ENCODE measurements at places on chromosomes 11 and 22.

- DNase-seq, result peak; percentile 16
Measured at GRCh38 chr22:37848587-37849088, 581 bp upstream of the EIF3L start.

DNA sequence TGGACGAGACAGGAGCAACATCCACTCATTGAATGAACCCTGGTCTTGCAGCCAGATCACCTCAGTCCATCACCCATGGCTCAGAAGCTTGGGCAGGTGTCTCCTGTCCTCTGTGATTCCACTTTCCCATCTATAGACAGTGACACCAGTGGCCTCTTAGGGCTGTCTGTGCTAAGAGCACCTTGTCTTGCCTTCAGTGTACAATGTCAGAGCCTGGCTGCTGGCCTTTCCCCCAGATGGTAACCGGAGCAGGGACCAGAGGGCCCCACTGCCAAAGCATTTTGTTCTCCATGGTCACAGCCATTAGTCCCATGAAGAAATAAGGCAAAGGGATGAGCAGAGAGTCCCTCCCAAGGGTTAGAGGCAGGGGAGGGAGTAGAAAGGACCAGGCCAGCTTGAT lies 35.4 kb downstream of the PKNOX2 start:
- DNase-seq, result no peak

DNA sequence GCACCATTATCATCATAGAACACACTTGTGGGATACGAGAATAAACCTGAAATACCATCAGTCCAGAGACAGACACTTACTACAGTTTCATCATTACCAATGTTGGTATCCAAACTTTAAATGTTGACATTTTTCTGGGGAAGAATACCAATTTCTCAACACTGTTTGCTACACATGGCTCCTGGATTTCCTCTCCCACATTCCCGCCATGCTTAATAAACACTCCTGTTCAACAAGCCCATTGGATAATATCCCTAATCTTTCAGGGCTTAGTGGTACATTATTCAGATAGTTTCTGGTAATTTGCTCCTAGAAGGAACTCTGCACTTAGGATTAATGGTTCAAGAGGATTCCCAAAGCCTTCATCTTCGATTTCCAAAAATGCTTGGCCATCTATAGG lies 48.2 kb downstream of the CSF2RB start:
- no peak for DNase-seq

- no peak for DNase-seq
Measured at GRCh38 chr11:68461575-68461917, 994 bp downstream of the PPP6R3 start.

DNA sequence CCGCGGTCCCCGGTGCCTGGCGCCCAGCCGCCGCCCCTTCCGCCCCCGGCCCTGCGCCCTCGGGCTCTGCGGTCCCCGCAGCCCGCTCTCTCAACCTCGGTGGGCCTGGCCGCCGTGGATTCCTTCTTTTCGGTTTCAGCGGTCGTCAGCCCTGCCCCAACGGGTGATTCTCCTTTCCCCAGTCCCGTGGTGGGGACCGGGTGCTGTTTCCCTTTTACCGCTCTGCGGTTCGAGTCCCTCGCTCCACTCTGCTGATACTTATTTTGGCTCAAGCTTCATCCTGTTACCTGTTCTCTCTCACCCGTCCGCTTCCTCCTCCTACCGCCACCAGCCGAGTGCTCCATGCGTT lies 494 bp downstream of the ZDHHC5 start:
- DNase-seq, result peak; percentile 47

- DNase-seq, result no peak
Measured at GRCh38 chr11:64925536-64926436, 1.3 kb downstream of the PPP2R5B start.

DNA sequence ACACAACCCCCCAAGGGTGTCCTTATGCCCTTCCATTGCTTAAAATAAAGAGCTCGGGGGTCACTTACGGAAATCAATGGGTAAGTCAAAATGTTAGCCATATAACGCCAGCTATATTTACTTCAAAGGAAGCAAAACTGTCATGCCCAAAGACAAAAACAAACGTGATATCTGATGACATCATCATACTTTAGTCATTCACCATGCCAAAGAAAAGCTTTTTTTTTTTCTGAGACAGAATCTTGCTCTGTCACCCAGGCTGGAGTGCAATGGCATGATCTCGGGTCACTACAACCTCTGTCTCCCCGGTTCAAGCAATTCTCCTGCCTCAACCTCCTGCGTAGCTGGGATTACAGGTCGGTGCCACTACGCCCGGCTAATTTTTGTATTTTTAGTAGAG lies 47.7 kb upstream of the SC5D start:
- no peak for DNase-seq

- no peak for DNase-seq
Measured at GRCh38 chr22:49943405-49943765, 17.2 kb upstream of the PIM3 start.

DNA sequence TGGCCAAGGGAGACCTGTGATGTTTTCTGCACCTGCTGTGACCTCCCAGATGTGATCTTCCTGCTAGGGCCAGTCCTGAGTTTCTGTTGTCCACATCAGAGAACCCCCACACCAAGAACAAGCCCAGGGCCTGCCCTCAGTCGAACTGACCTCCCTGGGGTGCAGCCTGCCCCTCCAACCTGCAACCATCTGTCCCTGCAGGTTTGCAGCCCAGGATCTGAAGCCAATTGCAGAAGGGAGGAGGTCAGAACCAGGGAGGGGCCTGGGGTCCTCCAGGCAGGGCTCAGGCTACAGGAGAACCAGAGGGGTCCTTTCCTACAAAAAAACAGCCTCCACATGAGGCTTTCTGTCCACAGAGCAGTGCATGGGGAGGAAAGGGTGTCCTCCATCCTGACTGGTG lies 807 bp downstream of the TRIM3 start:
- no peak for DNase-seq

GRCh38 chr22:34526681-34527080 lies 539.3 kb upstream of the ISX start:
- DNase-seq, result no peak

- DNase-seq, result no peak
Measured at GRCh38 chr11:19661827-19662226, 50.8 kb upstream of the NAV2 start.

DNA sequence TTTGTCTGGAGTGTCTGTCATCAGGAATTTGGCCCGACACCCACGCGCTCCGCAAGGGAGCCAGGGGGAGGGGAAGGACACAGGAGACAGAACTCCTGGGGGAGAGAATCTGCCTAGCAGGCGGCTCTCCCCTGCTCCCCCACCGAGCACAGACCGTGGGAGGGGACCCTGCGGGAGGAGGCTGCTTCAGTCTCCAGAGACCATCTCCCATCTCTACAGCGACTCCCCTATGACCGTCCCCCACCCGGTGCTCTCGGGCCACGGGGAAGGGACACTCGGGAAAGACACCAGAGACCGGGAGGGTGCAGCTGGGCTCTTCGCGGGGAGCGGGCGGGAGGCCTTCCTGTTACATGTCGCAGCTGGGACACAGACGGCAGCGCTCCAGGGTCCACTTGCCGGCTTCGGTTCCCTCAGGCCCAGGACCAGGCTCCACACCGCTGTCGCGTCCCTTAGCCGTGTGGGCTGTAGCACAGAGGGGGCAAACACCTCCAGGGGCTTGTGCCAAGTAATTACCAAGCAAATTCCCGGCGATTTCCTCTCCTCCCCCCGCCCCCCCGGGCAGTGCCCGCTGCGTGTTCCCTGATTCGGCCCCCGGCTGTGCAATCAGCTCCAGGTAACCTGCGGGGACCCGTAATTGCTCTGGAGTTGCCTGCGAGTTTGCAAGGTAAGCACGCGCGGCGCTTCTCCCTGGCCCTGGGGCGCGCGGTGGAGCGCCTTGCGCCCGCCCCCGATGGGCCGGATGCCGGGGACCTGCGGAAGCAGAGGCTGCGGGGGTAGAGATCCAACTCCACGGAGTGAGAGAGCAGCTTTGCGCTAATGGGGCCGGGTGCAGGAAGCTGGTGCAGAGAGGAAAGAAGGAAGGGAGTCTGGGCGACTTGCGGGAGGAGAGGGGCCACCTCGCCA lies 155.1 kb upstream of the CADM1 start:
- no peak for DNase-seq

GRCh38 chr22:39990686-39991085 lies 4.1 kb upstream of the FAM83F start:
- no peak for DNase-seq

DNA sequence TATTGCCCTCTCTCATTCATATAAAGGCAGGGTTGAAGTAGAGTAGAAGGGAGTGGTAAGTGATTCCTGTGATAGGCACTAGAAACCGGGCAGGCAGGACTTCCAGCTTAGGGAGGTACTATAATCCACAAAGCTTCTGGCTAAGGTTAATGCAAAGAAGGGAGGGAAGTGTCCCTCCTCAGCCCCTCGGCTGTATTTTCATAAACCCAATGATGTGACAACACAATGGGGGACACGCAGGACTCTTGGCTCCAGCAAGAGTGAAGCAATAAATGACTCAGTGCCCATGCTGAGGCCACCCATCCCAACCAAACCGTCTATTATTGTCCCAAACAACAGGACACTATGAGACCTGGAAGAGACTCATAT lies 90.7 kb downstream of the ETS1 start:
- DNase-seq, result no peak

GRCh38 chr11:1127664-1128162 lies 30.0 kb upstream of the MUC5AC start:
- DNase-seq, result no peak

- DNase-seq, result peak; percentile 57
Measured at GRCh38 chr11:96272529-96273222, 70.3 kb downstream of the MAML2 start.

GRCh38 chr11:116037861-116038260 lies 533.6 kb upstream of the CADM1 start:
- DNase-seq, result no peak

DNA sequence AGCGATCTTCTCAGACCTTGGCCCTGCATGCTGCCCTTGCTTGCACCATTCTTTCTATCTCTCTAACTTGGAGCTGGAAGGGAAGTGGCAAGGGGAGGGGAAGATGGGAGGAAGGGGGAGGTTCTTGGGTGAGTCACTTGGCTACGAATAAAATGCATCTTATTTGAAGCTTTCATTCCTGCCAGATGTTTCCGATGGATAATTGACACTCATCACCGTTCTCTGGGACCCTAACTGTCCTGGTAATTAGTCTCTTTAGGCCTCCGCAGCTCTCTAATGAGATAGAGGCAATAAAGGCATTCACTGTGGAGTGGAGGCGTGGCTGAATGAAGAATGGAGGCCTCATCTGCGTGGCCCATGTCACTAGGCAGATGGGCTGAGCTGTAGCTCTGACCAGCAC lies 960.1 kb downstream of the NTM start:
- DNase-seq, result no peak
